ENCODE measurements at places on chromosomes 2 and 18.

- DNase-seq, result no peak
Observed at GRCh38 chr18:24456549-24456948, 3.9 kb upstream of the HRH4 start.

- DNase-seq, result no peak
Observed at GRCh38 chr2:202425036-202425435, 48.9 kb downstream of the BMPR2 start.

GRCh38 chr2:66968946-66969345 lies 428.2 kb upstream of the ETAA1 start:
- no peak for DNase-seq

DNA sequence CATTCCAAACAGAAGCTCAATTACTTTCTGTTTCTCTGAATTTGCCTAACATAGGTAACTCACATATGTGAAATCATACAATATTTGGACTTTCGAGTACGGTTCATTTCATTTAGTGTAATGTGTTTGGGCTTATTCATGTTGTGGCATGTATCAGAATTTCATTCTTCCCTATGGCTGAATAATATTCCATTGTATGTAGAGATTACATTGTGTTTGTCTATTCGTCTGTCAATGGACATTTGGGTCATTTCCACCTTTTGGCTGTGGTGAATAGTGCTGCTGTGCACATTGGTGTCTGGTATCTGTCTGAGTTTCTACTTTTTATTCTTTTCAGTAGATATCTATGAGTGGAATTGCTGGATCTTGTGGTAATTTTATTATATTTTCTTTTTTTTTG lies 43.9 kb downstream of the LBH start:
- no peak for DNase-seq

- DNase-seq, result no peak
Observed at GRCh38 chr2:46170026-46170425, 127.2 kb upstream of the EPAS1 start.

- no peak for DNase-seq
Observed at GRCh38 chr18:4231260-4231659, 223.8 kb downstream of the DLGAP1 start.

DNA sequence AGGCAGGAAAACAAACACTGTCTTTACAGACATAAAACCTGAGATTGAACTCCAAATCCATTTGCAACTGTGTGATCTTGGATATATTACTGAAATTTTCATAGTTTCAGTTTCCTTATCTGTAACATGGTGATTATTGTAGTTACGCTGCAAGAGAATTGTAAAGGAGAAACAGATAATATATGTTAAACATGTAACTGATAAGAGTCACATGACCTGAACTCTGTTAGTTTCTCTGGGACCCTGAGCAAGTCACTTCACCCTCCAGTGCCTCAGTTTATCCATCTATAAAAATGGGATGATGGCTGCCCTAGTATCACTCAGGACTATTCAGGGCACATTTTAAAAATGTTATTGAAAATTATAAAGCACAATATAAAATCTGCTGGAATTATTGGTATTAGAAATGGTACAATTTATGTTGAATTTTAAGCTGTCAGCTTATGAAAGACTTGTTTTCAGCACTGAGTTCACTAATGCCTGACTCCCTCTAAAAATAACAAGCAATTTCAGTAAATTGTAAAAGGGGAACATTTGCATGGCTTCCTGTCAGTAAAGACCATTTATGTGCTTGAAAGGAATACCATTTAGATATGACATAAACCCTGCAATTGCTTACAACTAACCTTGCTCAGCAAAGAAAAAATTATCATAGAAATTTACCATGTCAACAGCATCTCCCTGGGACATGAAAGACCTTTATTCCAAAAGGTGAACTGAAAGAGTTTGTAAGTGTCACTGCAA lies 393.5 kb downstream of the RAD51AP2 start:
- DNase-seq, result no peak

GRCh38 chr2:216636551-216637450 lies 3.6 kb downstream of the IGFBP2 start:
- DNase-seq, result peak; percentile 60

GRCh38 chr2:148602885-148603561 lies 41.5 kb upstream of the EPC2 start:
- DNase-seq, result no peak

DNA sequence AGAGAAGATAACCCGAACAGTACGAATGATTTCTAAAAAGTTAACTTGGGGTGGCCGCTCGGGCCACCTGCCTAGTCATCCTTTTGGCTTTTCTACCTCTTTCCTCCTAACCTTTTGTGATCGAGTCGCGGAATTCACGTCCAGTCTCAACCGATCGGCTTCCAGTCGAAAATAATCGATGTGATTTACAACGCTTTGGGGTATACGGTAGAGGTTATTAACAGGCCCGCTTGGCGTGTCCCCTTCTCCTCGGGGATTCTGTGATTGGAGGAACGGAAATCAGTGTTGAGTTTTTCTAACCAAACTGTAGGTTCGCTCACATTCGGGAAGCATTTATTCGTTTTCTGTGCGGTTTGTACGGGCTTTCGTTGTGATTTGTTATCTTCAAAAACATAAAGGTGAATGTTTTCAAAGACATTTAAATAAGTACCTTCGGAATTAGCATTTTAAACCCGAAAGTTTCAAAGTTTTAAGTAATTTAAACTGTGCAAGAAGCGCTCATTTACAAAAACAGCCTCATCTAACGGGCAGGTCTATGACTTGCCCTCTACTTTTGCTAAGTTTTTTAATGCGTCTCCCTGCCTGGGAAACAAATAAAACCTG lies 588 bp upstream of the FOXI3 start:
- DNase-seq, result no peak

GRCh38 chr2:239611222-239611795 lies 210.5 kb upstream of the HDAC4 start:
- no peak for DNase-seq

- DNase-seq, result no peak
Observed at GRCh38 chr2:47070920-47071824, 83.9 kb downstream of the STPG4 start.

- no peak for DNase-seq
Observed at GRCh38 chr18:51009072-51009471, 20.9 kb upstream of the SMAD4 start.

GRCh38 chr2:161713706-161714105 lies 89.5 kb downstream of the SLC4A10 start:
- DNase-seq, result no peak
